ENCODE measurements at places on chromosomes 3 and 15.

DNA sequence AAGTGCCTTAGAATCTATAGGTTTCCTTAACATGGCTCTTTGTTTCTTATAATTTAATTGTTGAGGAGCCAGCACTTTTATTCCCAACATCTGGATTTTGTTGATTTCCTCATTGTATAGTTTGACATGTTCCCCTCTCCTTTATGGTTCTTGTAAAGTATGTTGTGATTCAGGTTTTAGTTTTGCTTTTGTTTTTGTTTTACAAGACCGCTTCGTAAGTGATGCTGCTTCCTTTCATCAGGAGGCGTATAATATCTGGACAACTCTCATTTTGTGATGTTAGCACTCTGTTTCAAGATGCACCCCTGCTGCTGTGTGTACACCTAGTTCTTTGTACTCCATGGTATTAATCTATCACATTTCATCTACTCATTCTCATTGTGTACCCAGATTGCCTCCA, 48.7 kb downstream of the SLC49A4 start:
- DNase-seq: no peak

GRCh38 chr3:121698476-121698875, 37.8 kb upstream of the HCLS1 start:
- DNase-seq: no peak

DNA sequence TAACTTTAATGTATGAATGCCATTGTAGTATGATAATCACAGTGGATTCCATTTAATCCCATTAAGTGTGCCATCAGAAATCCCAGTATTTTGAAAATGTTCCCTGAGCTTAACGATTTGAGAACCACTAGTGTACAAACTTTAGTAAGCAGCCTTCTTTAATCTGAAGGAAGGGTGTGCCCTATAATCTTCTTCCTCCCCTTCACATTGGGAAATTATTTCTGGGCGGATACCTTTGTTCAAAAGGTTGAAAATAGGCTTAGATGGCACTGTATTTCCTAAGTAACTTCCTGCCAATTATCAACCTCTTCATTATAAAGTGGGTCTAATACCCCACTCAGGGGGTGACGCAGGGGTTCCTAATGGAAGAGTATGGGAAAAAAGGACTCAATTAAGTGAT, 62.4 kb downstream of the GTPBP8 start:
- no peak for DNase-seq

- DNase-seq: no peak
Measured at GRCh38 chr3:149792452-149793270, at the start of gene ANKUB1. Gene ANKUB1, minus strand, starts transcription at chr3:149792554. Its CDS starts 188 bp downstream, at chr3:149792366.

GRCh38 chr15:88894819-88895767, at the start of gene HAPLN3:
Gene HAPLN3, minus strand, starts transcription at chr15:88895544. Its CDS starts 8,246 bp downstream, at chr15:88887298.
- peak; percentile 68 for DNase-seq

- no peak for DNase-seq
Measured at GRCh38 chr15:29674661-29675533, 147.4 kb downstream of the TJP1 start.

- no peak for DNase-seq
Measured at GRCh38 chr3:168997488-168997887, 666.0 kb downstream of the MECOM start.

GRCh38 chr15:43105077-43105736, 631 bp downstream of the UBR1 start:
- peak; percentile 15 for DNase-seq

- DNase-seq: no peak
Measured at GRCh38 chr3:69926385-69926784, 73.1 kb upstream of the SAMMSON start.

DNA sequence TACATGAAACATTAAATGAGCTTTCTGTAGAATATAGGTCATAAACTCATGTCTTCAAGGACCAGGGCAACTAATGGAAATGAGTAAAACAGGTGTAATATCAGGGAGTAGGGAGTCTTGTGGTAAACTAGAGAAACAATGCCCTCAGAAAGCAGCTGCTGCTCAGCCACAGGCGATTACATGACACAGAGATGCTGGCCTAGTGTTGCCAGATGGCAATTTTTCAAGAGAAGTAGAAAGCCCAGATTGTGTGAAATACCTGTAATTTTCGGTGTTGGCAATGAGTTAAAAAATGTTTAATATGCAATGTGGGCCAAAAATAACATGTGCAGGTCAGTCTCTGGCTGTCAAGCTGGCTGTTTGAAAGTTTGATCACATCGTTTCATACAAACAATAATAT, 23.4 kb downstream of the NCEH1 start:
- no peak for DNase-seq

- DNase-seq: no peak
Measured at GRCh38 chr3:160447544-160447943, 2.0 kb downstream of the TRIM59 start.

- DNase-seq: no peak
Measured at GRCh38 chr3:197807969-197808587, 17.0 kb downstream of the LRCH3 start.

- DNase-seq: peak; percentile 85
Measured at GRCh38 chr15:60720493-60721256, 241.7 kb upstream of the ICE2 start.

DNA sequence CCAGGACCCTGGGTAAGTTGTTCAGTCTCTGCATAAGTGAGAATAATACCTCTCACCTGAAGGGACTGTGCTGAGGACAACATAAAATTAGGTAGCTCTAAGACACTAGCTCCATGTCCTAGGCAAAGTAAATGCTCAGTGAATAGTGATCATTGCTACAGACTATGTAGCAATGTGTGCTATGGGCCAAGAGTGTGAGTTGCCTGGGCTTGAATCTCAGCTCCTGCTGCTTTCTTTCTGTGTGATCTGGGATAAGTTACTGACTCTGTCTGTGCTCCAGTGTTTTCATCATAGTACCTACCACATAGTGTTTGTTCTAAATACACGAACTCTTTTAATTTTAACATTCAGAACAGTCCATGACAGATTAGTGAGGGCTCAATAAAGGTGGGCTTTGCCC, 81.1 kb upstream of the MFGE8 start:
- DNase-seq: no peak

DNA sequence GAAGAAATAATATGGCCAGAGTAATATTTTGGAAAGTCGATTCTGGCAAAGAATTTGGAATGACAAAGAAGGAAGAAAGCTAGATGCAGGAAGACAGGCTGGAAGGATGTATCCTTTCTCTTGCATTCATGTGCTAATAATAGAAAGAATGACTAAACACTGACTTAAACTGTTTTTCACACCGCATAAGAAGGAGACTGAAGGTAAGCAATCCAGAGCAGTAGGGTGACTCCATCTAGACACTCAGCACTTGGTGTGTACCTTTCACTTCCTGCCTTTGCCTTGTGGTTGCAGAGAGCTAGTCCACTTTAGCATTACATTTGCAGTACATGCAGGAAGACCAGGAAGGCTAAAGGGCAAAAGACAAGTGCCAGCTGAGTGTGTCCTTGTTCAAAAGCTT, 234.6 kb downstream of the RBMS3 start:
- no peak for DNase-seq

DNA sequence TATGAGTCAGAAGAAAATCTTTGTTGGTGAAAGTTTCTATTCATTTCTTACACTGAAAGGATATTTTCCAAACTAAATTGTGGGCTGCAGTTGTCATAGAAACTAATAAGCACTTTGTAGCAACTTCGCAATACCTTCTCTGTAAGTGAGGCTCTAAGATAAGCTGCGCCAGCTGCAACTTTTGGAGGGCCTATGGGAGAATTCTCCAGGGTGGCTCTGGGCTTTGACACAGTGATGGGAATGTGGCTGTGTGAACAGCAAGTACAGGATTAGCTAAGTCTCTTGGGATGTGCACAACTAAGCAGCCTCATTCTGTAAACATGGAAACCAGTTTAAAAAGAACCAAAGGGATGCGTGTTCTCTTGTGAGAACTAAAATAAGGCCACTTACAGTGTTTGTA, 124.6 kb upstream of the SGO1 start:
- no peak for DNase-seq

DNA sequence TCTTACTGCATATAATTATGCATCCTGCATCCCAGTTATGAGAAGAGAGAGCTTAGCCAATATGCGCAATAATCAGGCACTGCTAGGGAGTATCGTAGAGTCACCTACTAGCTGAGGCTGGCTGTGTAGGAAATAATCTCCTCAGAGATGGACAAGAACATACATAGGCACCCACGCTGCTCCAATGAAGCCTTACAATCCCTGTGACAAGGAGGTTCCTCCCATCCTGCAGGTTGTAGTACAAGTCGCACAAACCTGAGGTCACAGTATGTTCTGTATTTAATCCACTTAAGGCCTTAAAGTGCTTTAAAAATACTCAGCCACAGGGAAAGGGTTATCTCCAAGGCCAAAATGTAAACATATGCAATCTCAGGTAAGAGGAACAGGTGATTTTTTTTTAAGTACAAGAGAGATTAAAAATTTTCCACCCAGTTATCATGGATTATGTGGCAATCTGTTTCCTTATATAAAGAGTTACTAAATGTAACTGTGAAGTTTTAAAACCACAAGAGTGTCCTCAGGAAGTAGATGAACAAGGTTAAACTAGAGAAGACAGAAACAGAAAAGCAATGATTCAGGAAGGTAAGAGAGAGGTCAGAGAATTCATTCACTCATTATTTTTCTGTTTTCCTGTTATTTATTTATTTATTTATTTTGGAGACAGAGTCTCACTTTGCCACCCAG, 7.5 kb upstream of the COLQ start:
- DNase-seq: no peak

GRCh38 chr15:93283854-93284253, 194.8 kb upstream of the RGMA start:
- DNase-seq: no peak

GRCh38 chr3:189833996-189834395, 202.8 kb downstream of the TP63 start:
- no peak for DNase-seq

DNA sequence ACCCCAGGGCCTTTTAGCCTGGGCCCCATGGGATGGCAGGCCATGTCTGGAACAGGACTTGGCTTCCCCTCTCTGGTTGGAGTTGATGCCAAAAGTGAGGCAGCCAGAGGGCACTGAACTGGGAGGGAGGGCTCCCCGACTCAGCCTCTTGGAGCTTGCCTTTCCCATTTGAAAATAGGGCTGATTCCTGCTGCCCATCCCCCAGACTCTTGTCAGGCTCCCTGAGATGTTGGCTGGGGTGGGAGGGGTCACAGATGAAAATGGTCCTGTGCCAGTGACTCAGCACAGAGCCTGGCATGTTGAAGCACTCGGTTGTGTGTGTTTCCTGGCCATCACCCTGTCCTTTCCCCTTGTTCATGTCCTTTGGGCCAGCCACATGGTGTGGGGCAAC, 6.6 kb downstream of the PPCDC start:
- DNase-seq: no peak

DNA sequence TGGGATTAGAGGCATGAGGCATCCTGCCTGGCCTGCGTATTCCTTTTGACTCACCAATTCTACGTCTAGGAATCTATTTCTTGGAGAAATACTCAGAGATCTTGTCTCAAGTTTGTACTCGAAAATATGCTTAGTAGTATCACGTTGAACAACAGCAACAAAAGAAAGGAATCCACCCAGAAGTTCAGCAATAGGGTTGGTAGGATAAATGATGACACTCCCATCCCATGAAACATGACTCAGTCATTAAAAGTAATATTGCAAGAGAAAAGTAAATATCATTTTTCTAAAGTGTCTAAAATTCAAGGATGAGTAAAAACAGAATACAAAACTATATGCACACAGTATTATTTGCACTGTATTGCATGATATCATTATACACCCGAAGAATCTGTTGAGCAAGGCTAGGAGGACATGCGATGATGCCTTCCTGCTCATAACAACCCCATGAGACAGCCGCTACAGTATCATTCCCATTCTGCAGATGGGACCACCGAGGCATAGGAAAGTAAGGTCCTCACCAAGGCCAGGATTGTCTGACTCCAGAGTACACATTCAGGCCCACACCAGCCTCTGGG, 61.5 kb downstream of the SLC6A1 start:
- no peak for DNase-seq

- DNase-seq: no peak
Measured at GRCh38 chr15:83320404-83320803, 35.9 kb upstream of the BNC1 start.

DNA sequence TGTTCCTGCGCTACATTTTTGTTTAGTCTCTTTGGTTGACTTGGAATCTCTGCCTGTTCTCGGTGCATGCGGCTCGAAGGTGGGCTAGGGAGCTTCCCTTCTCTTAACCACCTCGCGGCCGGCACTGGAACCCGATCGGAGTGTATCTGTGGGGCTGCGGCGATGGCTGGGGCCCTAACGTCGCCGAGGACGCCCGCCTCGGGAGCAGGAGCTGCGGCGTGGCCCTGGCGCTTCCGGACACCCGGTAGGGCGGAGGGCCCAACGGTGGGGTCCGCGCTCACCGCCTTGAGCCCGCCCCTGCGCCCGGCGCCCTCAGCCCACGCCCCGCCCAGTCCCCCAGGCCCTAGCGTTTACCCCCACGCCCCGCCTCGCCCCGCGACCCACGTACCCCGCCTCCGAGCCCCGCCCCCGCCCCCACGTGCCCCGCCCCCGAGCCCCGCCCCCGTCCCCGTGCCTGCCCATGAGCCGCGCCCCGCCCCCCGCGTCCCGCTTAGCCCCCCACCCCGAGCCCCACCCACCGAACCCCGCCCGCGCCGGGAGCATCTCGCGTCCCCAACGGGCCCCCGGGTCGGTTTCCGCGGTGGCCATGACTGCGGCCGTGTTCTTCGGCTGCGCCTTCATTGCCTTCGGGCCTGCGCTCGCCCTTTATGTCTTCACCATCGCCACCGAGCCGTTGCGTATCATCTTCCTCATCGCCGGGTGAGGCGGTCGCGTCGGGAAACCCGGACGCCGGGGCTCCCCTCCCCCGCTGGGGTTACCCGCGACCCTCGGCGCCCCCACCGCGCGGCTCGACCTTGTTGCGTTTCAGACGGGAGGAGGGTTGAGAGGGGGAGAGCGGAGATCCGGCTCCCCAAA, at the start of gene APH1B:
TSS of gene APH1B (plus strand) at position 568 of the 855 bp plus-strand sequence. CDS start at position 587, 19 bp downstream.
- peak; percentile 68 for DNase-seq

- no peak for DNase-seq
Measured at GRCh38 chr3:18390024-18390660, 35.0 kb downstream of the SATB1 start.

DNA sequence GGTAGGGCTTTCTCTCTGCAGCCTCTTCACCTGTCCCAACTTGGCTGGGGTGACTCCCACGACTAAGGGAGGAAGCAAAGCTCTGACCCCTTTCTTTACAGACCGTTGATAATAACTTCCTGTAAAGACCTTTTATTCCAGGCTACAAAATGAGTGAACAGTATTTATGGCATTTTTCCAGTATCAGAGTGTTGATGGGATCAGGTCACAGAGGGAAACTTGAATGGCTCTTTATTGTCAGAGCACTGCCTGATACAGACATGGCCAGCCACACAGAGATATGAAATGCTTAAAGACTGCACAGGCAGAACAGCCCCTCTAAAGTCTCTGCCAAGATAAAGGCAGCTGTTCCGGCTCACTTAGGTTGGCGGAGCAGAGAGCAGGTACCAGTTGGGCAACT, 1033.9 kb upstream of the NR2F2 start:
- DNase-seq: no peak

DNA sequence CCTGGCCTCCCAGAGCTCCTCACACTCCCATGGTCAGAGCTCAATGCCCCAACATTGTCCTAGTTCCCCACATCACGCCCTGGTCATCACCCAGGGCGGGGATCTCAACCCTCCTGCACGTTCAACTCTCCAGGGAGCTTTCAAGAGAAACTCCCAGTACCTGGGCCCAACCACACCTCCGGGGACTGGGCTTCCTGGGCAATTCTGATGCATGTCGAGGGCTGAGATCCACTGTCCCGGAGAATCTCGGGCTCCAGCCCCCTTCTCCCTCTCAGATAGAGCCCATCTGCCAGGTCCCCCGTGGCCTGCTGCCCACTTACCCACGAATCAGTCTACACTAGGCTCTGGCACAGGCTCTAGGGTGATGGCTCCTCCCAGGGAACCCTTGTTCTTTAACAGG, 39.2 kb downstream of the UMPS start:
- no peak for DNase-seq
